ENCODE measurements at places on chromosomes 12 and 14.

- no peak for DNase-seq
These were observed 805 bp downstream of the MYH7 start for GRCh38 chr14:23434488-23435222.

DNA sequence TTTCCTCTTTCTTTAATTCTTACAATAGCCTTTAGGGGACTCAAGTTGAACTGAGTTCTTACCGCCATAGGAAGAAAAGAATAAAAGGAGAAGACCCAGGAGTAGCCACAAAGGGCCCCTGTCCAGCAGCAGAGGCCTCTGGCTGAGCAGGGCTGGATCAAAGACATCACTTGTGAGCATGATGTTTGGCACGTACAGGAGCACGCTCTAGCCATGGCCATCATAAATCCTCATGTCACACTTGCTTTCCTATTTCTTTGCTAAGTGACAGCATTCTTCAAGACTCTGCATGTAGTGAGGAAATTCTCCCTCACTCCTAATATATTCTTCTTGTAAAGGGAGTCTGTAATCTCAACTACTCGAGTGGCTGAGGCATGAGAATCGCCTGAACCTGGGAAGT lies 15.7 kb downstream of the CLEC4C start:
- DNase-seq: no peak

GRCh38 chr12:132426349-132427173 lies 63.4 kb upstream of the FBRSL1 start:
- DNase-seq: no peak

GRCh38 chr14:21123429-21123828 lies 22.6 kb downstream of the TMEM253 start:
- DNase-seq: no peak

DNA sequence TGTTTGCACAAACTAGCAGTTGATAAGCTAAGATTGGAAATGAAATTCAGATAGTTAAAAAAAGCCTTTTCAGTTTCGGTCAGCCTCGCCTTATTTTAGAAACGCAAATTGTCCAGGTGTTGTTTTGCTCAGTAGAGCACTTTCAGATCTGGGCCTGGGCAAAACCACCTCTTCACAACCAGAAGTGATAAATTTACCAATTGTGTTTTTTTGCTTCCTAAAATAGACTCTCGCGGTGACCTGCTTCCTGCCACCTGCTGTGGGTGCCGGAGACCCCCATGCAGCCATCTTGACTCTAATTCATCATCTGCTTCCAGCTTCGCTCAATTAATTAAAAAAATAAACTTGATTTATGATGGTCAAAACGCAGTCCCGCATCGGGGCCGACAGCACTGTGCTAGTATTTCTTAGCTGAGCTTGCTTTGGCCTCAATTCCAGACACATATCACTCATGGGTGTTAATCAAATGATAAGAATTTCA lies 335.6 kb downstream of the TMEM121 start:
- no peak for DNase-seq

GRCh38 chr14:24234095-24235005 lies 1.6 kb downstream of the GMPR2 start:
- DNase-seq: no peak

DNA sequence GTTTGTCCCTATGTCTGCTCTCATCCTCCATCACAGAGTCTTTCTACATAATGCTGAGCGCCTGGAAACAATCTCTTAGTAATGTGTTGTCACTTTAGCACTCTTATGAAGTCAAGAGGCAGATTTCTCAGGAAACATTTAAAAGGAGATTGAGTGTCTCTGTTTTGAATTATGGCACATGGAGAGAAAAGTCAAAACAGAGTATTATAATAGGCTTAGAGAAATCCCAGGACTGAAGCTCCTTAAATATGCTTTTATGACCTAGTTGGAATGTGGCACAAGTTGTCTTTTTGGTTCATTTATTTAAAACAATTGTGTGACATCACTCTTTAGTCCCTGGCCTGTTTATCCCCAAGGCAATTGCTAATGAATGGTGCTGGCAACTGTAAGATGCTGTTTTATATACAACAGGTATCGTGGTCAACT lies 117.8 kb upstream of the HIF1A start:
- no peak for DNase-seq

GRCh38 chr14:45867046-45867894 lies 614.3 kb upstream of the MIS18BP1 start:
- DNase-seq: no peak

GRCh38 chr14:76876076-76876475 lies 49.9 kb downstream of the LRRC74A start:
- peak; percentile 88 for DNase-seq

GRCh38 chr12:46459111-46459510 lies 86.5 kb upstream of the SLC38A2 start:
- peak; percentile 26 for DNase-seq

GRCh38 chr12:116601933-116602810 lies 43.0 kb downstream of the MAP1LC3B2 start:
- DNase-seq: no peak

DNA sequence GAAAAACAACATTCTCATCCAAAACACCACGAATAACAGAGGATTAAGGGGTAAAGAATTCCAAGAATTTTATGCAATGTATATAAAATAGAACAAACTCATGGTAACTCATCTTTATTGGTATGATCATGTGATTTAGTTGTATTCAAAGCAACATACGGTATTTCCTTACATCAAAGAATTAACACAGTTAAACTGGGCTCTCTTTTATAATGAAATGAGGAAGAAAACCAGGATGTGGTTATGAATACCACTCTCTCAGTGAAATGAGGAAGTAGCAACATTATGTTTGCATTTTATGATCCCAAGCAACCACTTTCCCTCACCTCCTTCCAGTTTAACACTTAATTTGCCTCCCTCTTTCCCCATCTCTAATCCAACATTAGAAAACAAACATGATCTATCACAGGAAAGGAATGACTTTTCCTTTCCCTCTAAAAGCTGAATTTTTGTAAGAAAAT lies 22.9 kb downstream of the SPTLC2 start:
- peak; percentile 30 for DNase-seq

DNA sequence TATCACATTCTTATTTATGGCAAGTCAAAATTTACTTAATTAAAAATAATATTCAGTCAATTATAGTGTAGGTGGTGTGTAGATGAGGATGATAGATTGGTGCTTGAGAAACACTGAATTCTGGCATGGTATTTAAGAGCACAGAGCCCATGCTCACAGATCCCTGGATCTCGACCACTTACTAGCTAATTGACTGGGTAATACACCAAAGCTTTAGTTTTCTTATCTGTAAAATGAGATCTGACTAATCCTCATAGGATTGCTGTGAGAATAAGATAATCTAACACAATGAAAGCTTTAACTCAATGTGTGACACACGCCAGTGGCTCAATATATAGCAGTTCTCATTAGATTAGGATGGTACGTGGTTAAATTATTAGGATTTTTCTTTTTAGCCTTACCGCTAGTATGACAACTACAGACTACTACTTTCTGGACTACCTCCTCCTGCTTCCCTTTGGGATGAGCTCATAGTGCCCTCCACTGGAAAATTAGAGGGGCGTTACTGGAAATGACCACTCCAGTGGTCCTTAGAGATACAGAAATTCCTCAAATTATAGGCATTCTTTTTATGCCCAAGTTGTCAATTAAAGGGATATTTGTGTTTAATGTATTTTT lies 482.8 kb upstream of the TBX3 start:
- DNase-seq: peak; percentile 52

DNA sequence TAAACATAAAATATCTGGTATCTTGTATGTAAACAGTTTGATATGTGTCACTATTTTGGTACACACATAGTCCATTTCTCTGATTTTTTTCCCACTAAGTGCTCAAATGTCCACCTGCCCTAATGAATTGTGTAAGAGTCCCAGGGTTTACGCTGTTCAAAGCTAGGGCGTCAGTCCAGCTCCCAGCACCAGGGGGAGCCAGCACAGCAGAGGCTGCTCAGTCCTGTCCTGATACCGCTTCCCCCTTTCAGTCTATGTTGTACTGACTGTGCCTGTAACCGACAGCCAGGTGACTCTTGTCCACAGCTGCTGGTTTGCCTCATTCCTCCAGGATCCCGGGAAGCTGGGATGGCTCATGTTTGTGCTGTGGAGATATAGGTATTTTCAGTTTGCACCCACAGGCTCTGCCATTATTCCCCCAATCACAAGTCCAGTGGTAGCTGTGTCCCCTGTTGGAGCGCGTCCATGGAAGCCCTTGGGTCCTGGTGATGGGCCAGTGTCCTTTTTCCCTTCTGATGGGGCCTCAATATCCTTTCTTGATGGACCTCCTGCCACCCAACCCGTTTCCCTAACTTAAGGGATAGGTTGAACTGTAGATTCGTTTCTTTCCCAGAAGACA lies 242.0 kb downstream of the NEDD1 start:
- DNase-seq: no peak

- DNase-seq: peak; percentile 56
These were observed 656 bp downstream of the RAB21 start for GRCh38 chr12:71755146-71755892.

GRCh38 chr12:95663525-95663924 lies 112.2 kb upstream of the USP44 start:
- DNase-seq: peak; percentile 7

GRCh38 chr12:114752217-114752616 lies 68.2 kb upstream of the TBX3 start:
- DNase-seq: no peak

- peak; percentile 72 for DNase-seq
These were observed 224.2 kb upstream of the PWP1 start for GRCh38 chr12:107461222-107461975.

GRCh38 chr12:121238604-121239350 lies 28.8 kb downstream of the P2RX4 start:
- DNase-seq: no peak

DNA sequence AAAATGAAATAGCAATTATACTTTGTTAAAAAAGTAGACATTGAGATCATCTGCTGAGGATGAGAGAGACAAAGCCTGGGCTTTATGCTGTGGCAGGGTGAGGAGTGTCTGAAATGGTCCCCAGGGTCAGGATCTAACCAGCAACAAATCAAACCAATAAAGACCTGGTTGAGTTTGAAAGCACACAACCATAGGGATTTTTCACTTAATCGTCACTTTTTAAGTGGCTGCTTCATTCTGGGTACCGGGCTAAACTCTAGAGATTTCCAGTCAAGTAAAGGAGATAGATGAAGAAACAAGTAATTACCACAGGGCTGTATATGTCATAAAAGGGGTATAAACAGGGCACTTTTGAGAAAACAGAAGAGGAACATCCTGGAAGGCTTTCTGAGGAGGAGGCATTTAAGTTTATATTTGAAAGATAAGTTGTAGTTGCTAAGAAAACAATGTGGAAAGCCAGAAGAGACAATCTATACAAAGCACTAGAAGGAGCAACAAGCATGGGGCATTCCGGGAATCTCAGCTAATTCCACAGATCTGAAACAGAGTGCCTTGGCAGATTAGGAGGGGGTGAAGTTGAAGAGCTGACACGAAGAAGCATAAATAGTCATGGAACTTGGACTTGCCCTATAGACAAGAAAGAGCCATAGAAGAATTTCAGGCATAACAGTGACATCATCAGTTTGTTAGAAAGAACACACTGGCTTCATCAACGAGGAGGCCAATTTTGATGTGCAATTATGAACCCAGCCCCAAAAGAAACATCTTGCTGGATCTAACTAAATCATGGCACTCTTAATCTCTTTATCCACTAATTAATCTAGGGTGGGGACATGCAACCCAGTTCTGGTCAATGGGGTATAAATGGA lies 46.9 kb upstream of the FRS2 start:
- no peak for DNase-seq

- no peak for DNase-seq
These were observed 24.9 kb upstream of the ZDHHC17 start for GRCh38 chr12:76738824-76739579.

DNA sequence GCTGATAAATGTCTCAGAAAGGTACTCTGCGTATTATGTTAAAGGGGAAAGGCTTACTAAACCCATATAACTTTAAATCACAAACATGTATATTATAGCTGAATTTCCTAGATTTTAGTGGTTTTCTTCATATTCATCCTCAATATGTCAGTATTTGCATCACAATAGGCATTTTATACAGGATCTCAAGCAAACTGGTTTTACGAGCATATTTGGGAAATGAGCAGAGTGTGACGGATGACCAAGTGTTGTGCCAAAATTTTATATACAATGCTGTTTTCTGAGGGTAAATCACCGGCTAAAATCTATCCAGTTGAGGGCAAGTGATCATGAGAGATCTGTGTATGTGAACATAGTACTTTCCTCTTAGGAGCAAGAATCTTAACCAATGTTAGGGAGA lies 8.4 kb downstream of the CPM start:
- no peak for DNase-seq

- DNase-seq: no peak
These were observed 72.8 kb upstream of the ABCD2 start for GRCh38 chr12:39692258-39692853.

- DNase-seq: no peak
These were observed 75.1 kb downstream of the FERMT2 start for GRCh38 chr14:52875707-52876106.

- DNase-seq: no peak
These were observed 88.4 kb downstream of the PRKCH start for GRCh38 chr14:61409782-61410181.

DNA sequence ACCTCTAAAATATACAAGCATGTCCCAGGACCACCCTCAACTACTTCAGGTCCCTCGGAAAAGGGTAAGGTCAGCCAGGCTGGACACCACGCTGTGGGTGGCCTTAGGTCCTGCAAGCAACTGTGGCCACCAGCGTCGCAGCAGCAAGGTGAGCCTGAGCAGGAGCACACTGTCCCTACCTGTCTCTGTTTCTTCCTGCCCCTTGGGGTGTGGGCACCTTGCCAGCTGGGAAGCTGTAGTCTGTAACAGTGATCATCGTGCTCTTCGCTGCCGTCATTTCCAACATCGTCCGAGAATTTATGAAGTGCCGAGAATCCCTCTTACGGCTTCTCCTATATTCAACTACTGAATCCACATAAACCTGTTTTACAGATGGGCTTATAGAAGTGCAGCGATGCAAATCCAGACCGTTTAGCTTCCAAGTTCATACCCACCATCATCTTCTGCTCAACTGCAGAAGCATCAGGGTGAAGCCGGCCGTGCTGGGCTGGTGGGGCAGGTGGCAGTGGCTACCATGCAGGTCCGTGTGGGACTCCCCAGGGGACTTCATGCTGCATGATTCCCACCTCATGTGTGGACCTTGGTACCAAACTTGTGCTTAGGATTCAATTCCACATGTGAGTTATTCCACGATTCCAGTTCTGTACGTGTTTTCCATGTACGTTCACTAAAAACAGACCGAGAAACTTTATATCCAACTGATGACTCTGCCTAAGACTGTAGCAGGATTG lies 361.3 kb upstream of the SFSWAP start:
- no peak for DNase-seq

- DNase-seq: no peak
These were observed 16.1 kb upstream of the NXPH4 start for GRCh38 chr12:57200497-57200896.

DNA sequence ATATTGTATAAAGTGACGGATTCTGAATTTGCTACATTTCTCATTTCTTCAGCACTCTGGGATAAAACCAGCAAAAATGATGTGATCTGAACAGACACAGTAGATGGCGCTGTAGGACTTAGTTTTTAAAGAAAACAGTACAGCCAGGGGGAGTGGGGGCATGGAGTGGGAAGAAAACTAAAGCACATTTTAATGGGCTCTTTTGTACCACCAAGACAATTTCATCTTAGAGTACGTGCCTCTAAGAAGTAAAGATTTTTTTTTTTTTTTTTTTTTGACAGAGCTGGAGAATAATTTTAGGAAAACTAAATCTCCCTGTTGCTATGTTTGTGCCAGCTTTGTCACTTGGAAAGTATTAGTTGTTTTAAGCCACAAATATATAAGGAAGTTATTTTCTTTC lies 124.4 kb downstream of the RAD51B start:
- peak; percentile 56 for DNase-seq

- peak; percentile 64 for DNase-seq
These were observed 2.3 kb downstream of the MMP14 start for GRCh38 chr14:22838631-22839041.
